ENCODE measurements at places on chromosomes 2 and 18.

DNA sequence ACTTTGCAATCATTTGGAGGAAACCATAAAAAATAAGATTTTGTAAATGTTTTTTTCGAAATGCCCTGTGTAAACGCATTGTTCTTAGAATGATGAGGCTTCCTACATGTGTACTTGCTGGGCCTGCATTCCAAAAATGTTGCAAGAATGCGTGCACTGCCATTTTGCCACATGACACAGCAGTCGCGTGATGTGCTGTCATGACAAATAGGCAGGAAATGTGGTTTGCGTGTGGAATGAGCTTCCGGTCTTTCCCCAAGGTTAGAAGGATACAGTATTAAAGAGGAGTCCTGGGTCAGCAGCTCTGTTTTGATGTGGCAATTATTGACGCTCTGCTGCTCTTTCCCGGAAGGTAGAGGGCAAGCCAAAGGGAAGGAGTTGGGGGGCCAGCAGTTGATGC lies 18.1 kb upstream of the SERPINB2 start:
- peak; percentile 77 for DNase-seq

DNA sequence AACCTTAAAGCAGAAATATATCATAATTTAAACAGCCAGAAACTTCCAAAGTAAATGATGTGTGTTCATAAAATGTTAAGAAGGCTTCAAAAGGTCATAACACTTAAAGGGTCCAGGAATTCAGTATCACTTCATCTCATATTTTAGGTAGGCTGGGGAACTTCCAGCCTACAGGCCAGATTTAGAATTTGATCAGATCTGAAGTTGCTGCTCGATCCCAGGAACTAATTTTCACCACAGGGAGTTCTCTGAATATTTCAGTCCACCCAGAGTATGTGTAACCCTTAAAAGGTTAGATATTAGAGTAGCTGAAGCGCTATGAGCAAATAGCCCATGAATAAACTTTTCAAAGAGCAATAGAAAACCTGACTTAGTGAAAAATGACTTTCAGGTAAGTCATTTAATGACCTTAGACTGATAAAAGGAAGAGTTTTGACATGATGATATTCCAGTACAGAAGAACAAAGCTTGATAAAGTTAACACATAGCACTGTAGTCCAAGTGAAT lies 1.7 kb downstream of the WIPF1 start:
- no peak for DNase-seq

DNA sequence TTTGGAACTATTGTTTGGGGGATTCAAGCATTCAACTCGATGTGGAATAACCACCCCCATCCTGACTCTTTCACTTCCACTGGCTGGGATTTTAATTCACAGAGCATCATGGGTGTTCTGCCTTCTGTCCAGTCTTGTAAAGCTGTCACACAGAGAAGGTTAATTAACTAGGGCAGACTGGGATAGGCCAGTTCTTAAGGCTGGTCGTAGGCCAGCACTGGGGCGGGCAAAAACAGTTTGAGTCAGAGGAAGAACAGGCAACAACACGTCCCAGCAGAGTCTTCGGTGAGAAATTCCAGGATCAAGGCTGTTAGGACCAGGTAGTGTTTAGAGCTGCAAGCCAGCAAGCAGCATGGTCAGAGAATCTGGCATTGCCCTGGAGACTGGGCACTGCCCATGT lies 4.0 kb upstream of the RNF152 start:
- DNase-seq, result peak; percentile 41

DNA sequence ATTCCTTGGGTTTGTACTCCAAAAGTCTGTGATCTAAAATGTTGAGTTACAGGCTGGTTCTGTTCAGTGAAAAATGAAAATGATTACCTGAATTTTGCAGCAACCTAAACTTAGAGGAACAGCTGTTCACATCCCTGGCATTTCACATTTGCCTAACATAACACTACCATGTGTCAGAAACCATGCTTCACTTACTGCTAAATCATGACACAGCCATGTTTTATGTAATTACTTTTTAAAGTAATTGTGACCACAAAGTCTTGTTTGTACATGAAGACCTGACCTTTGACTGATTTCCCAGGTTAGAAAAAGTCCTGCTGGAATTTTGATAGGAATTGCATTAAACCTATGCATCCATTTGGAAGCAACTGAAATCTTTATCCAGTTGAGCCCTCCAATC lies 79.1 kb downstream of the FAM168B start:
- DNase-seq, result no peak

- DNase-seq, result no peak
Measured at GRCh38 chr18:54228364-54228763, 3.9 kb upstream of the MBD2 start.

- DNase-seq, result no peak
Measured at GRCh38 chr2:129656081-129656598, 323.3 kb upstream of the RAB6C start.

- DNase-seq, result peak; percentile 7
Measured at GRCh38 chr2:25127646-25128045, 40.7 kb downstream of the POMC start.

- DNase-seq, result no peak
Measured at GRCh38 chr2:3725458-3726250, 22.3 kb downstream of the DCDC2C start.

DNA sequence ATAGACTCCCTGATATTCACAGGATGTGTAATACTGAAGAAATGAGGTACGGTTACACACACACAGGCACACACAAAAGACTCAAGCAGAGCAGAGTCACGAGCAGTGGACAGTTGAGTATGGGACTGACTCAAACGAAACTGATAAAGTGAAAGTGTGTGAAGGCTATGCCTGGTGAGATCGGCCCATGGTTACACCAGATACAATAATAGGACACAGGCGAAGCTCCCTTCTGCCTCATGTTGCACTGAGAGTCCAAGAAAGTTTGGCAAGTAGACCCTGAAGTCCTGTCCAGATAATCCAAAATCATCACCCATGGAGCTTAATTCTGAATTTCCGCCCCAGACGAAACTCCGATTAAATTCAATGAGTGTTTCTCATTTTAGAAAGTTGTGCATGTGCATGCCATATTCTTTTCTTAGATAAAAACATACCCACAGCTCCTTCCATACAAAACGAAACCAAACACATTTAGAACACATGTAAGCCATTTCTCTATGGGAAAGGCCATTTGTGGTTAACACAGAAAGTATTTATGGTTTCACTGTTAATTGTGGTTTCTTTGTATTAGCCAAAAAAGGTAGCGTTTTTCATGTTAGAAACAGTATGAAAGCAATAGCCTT lies 567.6 kb downstream of the PLCL1 start:
- no peak for DNase-seq

DNA sequence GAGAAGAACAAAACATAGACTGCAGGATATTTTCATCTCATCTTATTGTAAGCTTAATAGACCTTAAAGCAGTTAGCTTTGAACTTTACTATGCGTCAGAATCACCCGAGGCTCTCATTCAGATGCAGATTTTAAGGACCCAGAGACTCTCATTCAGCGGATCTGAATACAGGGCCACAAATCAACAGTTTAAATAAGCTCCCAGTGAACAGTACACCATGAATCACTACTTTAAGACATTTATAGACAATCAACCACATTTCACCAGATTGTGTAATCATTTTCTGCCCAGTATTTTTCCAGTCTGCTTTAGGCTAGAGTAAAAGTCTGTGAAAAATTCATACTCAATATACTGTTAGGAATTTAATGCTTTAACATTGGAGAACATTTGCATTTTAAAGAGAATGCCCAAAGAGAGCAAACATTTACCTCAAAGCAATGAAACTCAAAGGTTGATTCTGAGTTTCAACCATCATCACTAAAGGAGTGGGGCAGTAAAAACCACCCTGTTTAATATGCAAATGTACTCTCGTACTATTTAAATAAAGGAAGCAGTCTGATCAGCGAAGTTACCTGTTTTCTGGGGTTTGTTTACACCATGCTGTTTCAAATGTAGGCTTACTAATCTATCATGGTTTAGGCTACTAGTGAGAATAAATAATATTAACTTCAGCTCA lies 11.0 kb upstream of the ALPK2 start:
- DNase-seq, result peak; percentile 64

- no peak for DNase-seq
Measured at GRCh38 chr2:185137700-185138099, 539.4 kb downstream of the ZNF804A start.

GRCh38 chr2:1450915-1451314 lies 37.7 kb downstream of the TPO start:
- DNase-seq, result no peak

DNA sequence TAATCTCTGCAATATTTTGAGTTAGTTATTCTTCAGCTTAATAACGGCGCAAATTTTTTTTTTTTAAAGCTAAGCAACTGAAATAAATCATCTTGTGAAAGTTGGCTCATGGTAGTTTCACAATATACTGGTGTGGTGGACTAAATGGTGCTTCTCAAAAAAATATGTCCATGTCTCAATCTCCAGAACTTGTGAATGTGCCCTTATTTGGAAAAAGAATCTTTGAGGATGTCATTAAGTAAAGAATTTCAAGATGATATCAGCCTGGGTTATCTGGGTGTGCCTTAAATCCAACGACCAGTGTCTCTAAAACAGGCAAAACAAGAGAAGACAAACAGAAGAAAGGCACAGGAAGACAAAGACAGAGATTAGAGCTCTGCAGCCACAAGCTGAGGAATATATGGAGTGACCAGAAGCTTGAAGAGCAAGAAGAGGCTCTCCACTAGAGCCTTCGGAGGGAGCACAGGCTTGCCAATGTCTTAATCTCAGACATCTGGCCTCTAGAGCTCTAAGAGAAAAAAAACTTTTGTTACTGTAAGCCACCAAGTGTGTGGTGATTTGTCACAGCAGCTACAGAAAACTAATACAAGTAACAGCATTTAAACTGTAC lies 71.4 kb downstream of the HNMT start:
- peak; percentile 60 for DNase-seq

DNA sequence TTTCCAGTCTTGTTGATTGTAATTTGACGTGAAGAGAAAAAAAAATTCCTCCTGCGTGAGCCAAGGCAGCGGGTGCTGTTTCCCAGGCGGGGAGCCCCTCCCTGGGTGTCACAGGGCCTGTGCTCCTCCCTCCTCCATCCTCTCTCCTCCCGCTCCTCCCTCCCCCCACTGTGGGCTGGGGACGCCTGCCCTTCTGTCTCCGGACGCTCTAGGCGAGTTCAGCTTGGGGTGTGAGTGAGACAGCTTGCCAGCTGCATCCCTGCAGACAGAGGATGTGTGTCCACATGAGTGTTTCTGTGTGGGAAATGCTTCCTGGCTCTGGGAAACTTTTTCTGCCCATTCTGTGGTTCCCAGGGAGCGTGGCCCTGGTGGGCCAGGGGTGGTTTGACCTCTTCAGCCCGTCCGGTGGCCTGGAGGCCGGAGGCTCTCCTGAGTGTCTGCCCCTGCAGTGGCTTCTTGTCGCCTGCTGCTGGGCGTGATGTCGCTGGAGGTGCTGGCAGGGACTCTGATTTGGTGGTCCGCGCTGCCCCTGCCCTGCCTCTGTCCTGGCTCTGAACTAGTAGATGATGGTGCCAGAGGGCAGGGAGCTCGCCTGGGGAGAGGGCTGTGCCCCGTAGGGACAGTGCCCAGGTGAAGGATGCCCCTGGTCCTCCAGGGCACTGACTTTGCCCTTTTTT lies 96.4 kb downstream of the USP40 start:
- peak; percentile 21 for DNase-seq

DNA sequence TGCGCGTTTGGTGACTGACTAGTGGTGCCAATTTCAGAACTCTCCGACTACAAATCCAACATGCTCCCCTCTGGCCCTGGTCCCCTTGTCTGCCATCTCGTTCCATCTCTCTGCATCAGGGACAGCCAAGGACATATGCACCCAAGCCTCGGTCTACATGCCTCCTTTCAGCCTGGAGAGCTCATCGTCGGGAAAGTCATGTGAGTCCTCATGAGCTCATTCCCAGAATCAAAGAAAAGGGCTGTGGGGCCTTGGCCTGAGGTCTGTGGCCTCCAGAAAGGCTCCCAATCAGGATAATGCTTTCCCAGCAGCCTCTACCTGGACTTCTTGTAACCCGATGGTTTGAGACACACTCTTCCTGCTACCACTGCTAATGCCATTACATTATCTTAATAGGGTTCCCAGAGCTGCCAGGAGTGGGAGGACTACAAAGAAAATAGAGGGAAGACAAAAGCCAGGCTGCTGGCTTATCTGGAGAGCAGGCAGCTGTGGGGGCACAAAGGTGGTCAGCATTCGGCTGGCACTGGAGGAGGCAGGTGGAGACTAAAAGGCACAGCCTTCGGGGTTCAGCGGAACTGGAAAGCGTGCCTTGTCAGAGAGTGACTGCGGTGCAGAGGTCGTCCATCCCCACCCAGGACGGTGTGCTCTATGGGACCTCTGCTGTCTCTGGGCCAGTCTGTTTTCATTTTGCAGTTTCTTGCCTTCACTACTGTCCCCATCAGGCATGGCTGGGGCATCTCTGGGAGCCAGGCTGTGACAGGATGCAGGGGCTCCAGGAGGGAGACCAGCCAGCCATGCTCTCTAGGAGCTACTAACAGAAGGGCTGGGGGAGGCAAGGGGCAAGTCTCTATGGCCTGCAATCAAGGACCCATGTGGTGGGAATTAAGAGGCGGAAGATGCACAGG lies 104.4 kb upstream of the SMAD2 start:
- DNase-seq, result no peak

DNA sequence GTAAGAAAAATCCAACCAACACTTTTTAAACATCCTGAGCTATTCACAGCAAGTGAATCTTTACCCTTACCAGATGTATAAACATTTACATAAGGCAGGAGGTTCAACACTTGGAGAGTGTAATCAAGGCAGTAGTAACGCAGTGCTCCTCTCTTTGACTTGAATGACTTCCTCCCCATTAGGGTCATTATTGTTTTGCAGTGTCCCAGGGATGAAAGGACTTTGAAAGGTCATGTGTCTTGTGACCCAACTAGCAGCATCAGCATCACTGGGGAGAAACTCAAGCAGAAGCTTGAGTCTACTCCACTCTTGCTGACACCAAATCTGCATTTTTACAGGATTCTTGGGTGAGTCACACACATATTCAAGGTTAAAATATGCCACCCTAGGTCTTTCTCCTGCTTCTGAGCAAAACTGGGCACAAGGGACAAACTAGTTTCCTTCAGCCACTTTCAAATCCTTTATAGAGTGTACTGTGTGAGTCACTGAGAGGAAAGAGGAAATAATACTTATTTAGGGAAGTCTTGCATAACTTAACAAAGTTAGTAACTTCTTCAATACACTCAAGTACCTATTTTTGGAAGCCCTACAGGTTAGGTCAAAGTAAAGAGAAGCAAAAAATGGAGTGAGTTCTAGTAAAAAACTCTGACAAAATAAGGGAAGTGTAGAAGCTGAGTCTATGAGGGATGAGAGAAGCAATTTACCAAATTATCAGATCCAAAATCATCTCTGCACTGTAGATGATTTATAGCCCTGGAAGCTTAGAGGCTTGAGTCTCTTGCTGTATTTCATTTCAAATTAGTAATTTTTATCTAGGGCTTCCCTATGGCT lies 51.0 kb upstream of the EML4 start:
- peak; percentile 62 for DNase-seq

- no peak for DNase-seq
Measured at GRCh38 chr2:139622691-139623090, 842.5 kb upstream of the NXPH2 start.
